ENCODE measurements at places on chromosomes 2 and 18.

- DNase-seq = no peak
Measured at GRCh38 chr2:239396881-239397681, 3.7 kb downstream of the HDAC4 start.

GRCh38 chr2:79831961-79832360 is 319.1 kb downstream of the CTNNA2 start:
- no peak for DNase-seq

DNA sequence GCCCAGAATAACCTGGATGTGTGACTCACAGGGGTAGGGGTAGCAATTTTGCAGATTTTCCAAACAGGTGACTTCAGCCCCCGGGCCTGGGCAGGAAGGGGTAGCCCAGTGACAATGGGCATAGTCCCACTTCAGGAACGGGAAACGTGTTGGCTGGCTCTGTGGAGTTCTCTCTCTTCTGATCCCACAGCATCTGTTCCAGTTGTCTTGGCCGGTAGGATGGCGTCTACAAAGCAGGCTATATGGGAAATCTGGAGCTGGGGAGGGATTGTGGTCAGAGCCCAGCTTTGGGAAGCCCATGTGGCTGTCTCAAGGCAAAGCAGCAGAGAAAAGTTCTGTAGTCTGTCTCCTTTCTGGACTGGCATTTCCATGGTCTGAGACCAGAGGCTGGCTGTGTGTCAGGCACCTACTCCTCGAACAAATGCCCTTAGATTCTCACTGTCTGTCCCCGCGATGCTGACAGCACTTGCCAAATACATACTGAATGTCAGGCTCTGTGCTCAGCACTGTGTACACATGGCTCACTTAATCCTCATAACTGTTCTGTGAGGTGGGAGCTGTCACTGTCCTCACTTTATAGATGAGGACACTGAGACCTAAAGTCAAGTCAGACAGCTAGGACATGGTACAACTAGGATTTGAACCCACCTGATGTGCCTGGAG is 17.9 kb upstream of the TMEM214 start:
- no peak for DNase-seq

- DNase-seq = no peak
Measured at GRCh38 chr2:98472961-98473746, 28.5 kb downstream of the INPP4A start.

All from hematopoietic multipotent progenitor cell treated with erythropoietin and hydrocortisone succinate and interleukin-3 and kit ligand, for 4 days (in vitro differentiated cells).